Mononuclear cell (primary cell): ENCODE measurements at places on chromosomes 16 and 17. TPM values are rescaled to one million over a fixed set of nuclear protein-coding genes. Genes with fewer than 3 reads are reported as not detected.

Gene IL34
- total RNA-seq, result 0.52 TPM

Gene CDYL2
- 8.2 TPM for total RNA-seq

Gene WSCD1
- 0.21 TPM for total RNA-seq

Gene ARL5C
- total RNA-seq, result not detected

Gene C17orf107
- total RNA-seq, result 26.4 TPM

Gene CDH5
- total RNA-seq, result 0.42 TPM

Gene CHST4
- total RNA-seq, result not detected
